ENCODE measurements at places on chromosomes 6 and 20. TPM values are rescaled to one million over a fixed set of nuclear protein-coding genes. Genes with fewer than 3 reads are reported as not detected.

- H3K4me3 ChIP-seq = no peak overlapping the region
- H3K27me3 ChIP-seq = no peaks in the 10 kb centered on the region
- no peak overlapping the region for H3K27ac ChIP-seq
- H3K36me3 ChIP-seq = no peaks in the 10 kb centered on the region
- DNase-seq = no peak
Observed at GRCh38 chr6:84002226-84002625, 31.3 kb upstream of the MRAP2 start.

DNA sequence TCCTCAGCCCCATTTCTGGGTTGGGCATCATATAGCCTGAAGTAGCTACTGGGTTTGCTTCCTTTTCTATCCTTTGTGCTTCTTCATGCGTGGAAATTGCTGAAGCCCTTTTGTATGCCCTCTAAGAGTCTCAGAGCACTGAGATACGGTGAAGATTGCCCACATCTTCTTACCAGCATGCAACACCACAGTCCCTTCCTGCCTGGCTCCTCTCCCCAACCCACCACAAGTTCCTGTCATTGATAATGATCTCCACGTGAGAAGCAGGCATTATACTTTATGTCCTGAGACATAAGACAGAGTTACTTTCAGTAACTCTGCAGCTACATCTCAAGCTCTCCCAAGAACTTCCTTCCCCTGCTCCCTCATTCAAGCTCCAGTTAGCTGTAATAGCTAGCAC, 15.8 kb upstream of the PLCB4 start:
- no peak overlapping the region for H3K27ac ChIP-seq
- H3K4me1 ChIP-seq = peaks cover 4% of the 10 kb centered on the region
- H3K36me3 ChIP-seq = no peaks in the 10 kb centered on the region
- no peaks in the 10 kb centered on the region for H3K27me3 ChIP-seq
- DNase-seq = no peak

DNA sequence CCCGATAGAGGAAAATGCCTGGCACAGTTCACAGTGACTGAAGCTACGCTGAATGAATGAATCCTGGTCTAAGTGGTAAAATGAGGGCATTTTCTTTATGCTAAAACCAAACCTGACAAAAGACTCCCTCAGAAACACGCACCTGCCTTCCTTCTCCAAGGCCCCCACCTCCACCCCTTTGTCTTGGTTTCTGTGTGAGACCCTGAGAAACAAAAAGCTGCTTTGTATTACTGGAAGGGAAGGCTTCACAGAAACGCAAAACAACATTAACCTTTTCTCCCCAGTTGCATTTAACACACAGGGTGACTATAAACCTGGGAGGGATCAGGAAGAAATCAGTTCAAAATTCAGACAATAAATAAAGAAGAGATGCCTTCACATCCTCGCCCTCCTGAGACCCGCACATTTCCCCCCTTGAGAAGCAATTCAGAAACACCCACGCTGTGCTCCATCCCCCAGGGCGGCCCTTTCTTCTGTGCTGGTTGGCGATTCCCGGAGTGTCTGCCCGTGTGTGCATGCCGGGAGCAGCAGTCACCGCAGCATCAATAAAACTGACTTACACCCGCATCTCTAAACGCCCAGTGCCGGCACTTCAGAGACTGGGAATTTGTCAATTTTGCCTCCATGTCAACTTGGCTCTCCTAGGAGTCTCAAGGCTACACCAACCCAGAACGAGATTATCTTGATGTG, 67.2 kb upstream of the TRAF3IP2 start:
- no peak overlapping the region for H3K4me3 ChIP-seq
- H3K27ac ChIP-seq = no peak overlapping the region
- H3K36me3 ChIP-seq = no peaks in the 10 kb centered on the region
- no peak for DNase-seq
- peaks cover 14% of the 10 kb centered on the region for H3K4me1 ChIP-seq

GRCh38 chr6:111280445-111280955, 193.2 kb downstream of the SLC16A10 start:
- no peaks in the 10 kb centered on the region for H3K27me3 ChIP-seq
- no peak overlapping the region for H3K4me3 ChIP-seq
- DNase-seq = no peak
- no peaks in the 10 kb centered on the region for H3K4me1 ChIP-seq

The TCP11 gene
- not detected for total RNA-seq

All from sigmoid colon (tissue), 7 donors.